ENCODE measurements at places on chromosomes 16 and 17.

DNA sequence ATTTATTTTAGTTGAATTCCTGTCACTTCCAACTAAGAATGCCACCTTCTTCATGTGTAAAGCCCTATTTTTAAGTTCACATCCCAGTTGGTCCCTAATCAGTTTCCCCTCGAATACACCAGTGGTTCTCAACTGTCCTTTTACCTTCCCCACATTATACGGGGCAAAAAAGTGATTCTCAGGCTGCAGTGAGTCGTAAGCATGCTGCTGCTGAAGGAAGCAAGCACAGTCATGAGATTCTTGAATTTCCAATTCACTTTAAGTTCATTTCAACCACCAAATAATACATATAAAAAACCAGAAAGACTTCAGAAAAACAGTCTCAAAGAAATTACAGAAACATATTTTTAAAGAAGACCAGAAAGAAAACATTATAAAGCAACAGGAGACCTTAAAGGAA lies 47.9 kb downstream of the UBE2G1 start:
- DNase-seq: no peak

- DNase-seq: no peak
Measured at GRCh38 chr17:68446626-68447041, 10.7 kb downstream of the WIPI1 start.

- no peak for DNase-seq
Measured at GRCh38 chr17:74198694-74199093, 4.8 kb upstream of the RPL38 start.

DNA sequence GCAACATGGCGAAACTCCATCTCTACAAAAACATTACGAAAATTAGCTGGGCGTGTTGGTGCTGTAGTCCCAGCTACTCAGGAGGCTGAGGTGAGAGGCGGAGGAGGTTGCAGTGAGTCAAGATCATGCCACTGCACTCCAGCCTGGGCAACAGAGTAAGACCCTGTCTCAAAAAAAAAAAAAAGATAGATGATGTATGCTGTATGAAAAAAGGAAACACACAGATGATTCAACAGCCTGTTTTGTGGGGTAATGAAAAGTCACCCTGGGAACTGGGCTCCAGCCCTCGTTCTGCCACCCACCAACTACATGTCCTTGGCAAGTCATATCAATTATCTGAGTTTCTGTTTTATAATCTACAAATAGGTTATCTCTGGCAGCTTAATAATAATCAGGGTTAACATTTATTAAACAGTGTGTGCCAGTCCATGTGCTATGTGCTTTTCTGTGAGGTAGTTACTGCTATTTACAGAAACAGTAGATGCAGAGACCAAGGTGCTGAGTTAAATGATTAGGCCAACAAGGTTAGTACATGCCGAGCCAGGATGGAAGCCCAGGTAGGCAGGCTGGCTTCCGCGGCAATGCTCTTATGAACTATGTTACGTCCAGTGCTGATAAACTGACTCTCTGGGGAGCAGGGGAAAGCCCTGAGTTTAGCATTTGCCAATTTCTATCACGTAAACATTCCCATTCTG lies 1.1 kb downstream of the G6PC1 start:
- DNase-seq: no peak

DNA sequence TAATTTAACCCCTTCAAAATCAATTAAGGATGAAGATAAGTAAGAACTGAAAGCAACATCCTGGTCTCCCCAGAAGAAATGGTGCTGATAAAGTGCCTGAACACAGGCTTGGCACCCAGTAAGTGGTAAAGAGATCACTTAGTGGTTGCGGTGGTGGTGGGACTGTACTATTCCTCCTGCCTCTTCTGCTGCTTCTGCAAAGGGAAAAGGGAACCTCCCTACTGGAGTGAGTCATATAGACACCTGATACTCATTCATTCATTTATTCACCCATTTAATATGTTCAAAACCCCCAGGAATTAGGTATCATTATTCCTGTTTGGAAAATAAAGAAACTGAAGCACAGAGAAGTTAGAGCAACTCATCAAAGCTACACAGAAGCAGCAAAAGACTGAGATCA lies 60.6 kb downstream of the CDYL2 start:
- DNase-seq: no peak

DNA sequence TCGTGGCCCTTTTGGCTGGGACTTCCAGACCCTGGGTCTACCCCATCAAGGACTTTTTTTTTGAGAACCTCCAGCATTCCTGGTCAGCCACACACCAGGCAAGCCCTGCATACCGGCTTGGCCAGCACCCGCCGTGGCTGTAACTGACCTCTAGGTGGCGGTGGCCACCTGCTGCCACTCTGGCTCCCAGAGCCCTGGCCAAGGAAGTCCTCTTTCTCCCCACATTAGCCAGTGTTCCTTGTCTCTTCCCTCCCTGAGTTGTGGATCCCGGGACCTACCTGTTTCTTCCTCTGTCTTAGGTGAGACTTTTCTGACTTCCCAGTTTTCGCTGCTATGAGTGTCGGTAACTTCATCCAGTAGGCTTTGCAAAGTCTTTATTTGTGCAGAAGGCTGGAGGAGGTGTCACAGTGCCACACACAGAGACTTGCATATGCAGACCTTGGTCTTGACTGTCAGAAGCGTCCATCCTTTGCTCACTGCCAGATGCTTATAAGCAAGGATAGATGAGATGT lies 348.3 kb downstream of the CPPED1 start:
- peak; percentile 49 for DNase-seq

- no peak for DNase-seq
Measured at GRCh38 chr16:21116148-21116693, 34.4 kb downstream of the DNAH3 start.

DNA sequence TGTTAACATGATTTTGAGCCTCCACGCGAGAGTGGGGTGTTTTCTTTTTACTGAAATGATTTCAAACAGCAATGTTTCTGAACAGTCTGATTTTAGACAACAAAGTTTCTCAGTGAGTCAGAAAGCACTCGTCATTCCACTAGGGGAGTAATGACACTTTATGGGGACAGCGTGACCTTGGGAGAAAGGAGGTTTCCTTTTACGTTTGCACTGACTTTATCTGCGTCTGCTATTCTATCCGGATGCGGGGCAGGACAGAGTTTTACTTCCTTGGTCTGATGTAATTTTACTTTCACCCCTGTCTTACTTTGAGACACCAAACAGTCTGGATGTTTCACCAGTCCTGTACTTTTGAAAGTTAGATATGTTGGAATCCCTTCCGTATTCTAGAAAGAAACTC lies 20.7 kb downstream of the SLC47A1 start:
- DNase-seq: no peak

DNA sequence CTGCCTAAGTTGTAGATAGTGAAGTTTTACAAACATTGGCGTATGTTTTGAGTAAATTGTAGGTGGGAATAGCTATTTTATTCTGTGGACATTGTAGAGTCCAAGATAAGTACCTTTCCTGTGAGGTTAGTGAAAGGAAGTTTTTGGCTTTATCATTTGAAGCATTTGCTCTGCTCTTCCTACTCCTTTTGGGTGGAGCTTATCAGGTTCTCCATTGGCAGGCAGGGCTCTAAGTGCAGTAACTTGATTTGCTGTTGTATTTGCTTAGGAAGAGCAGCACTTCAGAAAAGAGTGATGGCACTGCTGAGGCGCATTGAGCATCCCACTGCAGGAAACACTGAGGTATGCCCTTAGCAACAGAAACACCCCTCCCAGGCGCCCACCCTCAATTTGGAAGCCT lies 70.1 kb downstream of the OMG start:
- no peak for DNase-seq

DNA sequence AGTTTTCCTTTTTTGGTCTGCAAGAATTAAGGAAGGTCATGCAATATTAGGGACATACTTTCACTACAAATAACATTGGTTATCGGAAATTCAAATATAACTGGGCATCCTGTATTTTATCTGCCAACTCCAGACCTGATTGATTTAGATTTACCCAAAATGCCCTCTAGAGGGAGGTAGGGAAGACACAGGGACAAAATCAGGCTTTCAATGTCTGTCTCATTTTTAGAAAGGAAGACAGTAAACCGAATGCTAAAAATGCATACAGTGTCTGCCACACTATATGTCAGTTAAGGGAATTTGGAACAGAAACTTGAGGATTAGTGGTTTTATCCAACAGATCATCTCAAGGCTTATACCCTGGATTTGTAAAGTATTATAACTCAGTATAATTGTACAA lies 161.7 kb upstream of the SOX9 start:
- DNase-seq: no peak

DNA sequence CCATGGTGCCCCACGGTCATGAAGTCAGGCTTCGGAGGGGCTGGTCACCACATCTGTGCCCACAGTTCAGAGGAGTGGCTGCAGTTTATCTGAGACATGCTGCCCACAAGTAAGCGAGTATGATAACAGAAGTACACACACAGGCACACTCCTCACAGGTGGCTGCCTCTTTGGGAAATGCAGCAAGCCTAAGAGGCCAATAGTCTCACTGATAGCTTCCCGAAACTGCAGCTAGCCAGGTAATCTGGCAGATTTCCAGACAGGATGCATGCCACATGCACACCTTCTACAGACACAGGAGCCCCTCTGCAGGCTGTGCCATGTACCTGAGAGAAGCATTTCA lies 12.6 kb upstream of the GFOD2 start:
- no peak for DNase-seq

GRCh38 chr17:50558941-50559614 lies 1.4 kb upstream of the CACNA1G start:
- DNase-seq: no peak

GRCh38 chr16:81645266-81645694 lies 133.8 kb upstream of the PLCG2 start:
- peak; percentile 50 for DNase-seq

DNA sequence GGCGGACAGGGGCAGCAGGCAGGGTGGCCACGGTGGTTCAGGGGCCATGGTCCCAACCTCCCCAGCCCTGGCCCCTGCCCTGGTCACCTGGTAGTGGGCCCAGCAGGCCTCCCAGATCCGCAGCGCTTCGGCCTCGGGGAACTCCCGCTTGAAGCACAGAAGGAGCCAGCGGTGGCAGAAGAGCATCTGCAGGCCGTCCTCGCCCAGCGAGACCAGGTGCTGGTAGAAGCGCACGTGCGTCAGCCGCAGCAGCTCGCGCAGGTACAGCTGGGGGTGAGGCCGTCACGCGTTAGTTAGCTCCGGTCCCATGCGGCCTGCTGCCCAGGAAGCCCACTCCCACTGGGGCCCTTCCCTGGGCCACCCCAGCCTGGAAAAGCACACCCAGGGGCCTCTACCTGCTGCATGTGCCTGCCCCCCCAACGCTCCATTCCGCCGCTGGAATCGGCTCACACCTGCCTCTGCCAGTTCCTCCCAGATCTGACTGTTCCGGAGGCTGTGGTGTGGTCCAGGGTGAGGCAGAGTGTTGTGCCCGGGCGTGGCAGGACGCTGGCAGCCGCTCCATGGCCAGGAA lies 90.8 kb downstream of the TBC1D16 start:
- no peak for DNase-seq

GRCh38 chr16:11627822-11628457 lies 40.3 kb upstream of the SNN start:
- no peak for DNase-seq

GRCh38 chr16:1542166-1542500 lies 8.7 kb downstream of the TMEM204 start:
- no peak for DNase-seq

GRCh38 chr17:7132511-7133094 lies 18.0 kb upstream of the ASGR2 start:
- no peak for DNase-seq

DNA sequence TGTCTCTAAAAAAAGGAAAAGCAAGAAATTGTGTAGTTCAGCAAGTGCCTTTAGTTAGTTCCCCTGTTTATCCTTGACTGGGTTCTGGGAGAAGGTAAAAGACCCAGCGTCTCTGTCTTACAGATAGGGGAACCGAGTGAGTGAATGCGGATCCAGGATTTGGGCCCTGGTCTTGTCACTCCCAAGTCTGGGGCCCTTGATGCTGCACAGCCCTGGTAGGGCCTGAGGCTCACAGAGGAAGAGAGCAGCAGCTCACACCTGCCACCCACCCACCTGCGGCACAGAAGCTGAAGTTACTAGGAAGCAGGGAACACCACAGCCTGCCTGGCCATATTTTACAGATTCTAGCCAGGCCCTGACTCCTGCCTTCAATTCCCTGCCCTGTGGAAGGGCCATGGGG lies 22.2 kb downstream of the LASP1 start:
- DNase-seq: no peak

- no peak for DNase-seq
Measured at GRCh38 chr17:57481910-57482391, 225.6 kb downstream of the MSI2 start.

DNA sequence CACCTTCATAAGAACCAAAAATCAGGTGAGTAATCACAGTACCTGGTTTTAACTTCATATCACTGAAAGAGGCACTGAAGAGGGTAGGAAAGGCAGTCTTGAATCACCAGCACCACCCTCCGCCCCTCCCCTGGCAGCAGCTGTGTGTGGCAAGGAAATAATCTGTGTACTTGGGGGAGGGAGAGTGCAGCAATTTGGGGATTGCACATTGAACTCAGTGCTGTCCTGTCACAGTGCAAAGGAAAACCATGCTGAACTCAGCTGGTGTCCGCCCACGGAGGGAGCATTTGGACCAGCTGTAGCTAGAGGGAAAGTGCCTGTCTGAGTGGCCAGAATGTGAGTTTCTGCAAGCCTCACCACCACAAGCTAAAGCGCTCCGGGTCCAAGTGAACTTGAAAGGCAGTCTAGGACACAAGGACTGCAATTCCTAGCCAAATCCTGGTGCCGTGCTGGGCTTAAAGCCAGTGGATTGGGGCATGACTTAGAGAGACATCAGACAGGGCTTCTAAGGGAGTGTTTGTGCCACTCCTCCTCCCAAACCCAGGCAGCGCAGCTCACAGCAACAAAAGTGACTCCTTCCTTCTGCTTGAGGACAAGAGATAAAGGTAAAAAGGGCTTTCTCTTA lies 39.7 kb upstream of the ALDH3A1 start:
- DNase-seq: peak; percentile 38

DNA sequence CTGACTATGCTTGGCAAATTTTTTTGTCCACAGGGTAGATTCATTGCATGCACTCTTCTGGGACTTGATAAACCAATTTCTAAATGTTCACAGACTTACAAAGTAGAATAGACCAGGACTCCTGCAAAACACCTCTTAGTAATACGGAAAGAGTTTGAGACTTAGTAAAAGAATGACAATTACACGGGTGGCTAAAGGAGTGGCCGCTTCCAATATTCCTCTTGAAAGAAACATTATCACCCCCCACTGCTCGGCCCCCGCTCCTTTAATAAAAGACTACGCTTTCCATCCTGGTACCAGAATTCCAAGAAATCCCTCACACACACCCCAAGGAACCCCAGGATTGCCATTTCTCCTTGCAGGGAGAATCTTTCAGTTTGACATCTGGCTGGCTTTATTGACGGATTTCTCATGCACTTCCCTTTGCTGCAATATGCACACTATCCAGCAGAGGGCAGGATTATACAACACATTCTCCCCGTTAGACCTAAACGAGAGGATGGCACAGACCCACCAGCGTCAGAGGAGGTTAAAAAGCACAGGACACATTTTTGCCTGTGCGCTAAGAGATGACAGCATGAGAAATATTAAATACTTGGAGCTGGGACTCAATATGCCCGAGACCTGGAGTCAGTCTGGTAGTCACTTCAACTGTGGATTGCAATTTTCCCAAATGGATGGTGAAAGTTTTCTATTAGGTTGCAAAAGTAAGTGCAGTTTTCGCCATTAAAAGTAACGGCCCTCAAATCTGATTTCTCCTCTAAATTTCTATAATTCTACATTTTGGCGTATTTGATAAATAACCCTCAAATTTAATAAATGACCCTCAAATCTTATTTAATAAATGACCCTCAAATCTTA lies 46.6 kb upstream of the NUDT7 start:
- DNase-seq: peak; percentile 51

Measured in amygdala (tissue), 56 donors.